T-helper 2 cell (primary cell): ENCODE measurements at places on chromosomes 5 and 9.
A peak's percentile ranks its signal among the peaks of the same experiment; 100 is the strongest.

DNA sequence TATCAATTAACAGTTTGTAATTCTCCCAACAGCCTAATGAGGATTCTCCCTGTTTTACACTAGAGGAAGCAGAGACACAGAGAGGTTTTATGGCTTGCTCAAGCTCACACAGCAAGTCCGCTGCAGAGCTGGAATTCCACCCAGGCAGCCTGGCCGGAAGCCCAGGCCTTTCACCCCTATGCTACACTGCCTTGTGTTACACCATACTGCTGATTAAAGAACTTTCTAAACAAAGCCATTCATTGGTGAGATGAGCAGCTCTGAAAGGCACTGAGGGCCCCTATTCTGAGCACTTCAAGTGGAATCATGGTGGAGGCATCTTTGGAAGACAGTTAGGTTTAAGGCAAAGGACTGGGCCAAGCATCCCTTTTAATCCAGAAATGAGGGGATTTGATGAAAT lies 14.7 kb upstream of the LARP1 start:
- no peak for DNase-seq

GRCh38 chr5:78649211-78649695 lies 681 bp upstream of the LHFPL2 start:
- DNase-seq: no peak

- DNase-seq: no peak
Observed at GRCh38 chr5:157941616-157942015, 82.7 kb upstream of the CLINT1 start.

GRCh38 chr5:81525690-81526089 lies 131.8 kb upstream of the ACOT12 start:
- DNase-seq: no peak

DNA sequence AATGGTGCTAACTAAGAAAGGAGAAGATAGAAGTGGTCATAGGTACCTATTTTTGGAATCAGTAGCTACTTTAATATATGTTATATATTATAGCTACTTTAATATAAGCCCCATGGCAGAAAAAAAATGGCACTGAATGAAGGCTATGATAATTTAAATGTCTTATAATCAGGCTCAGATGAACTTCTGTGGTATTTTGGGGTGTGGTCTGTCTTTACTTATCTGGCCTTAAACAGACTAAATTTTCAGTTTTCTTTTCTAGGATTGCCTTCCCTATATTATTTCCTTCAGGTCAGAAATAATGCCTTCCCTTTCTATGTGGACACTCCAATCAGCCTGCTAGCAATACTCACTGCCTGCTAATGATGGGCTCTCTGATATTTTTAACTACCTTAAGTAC lies 292.3 kb downstream of the SLF1 start:
- no peak for DNase-seq

DNA sequence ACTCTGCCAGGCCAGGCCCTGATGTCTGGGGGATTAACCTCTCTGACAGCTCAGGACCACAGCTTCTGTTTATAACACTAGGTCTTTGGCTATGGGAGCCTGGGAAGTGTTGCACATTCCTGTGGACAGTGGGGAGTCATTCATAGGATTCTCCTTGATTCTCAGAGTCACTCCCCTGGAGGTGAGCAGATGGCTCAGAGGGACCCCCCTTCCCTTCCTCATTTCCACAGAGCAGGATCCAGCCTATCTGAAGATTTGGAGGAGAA lies 60.2 kb downstream of the NRG2 start:
- DNase-seq: no peak

DNA sequence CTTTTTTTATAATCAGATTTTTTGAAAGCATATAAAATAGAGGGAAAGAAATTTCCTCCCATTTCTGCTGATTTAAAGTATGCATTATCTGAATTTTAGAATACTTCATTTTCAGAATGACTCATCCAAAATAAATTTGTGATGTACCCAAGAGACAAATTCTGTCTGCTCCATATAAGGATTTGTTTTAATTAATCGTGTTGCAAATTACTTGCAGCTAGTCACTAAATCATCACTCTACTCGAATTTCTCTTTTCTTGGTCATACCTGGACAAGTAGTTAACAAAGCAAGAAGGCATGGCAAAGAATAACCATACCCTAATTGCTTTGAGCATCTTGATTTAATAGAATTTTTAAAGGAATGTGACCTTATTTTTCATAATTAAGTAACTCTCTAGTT lies 284.1 kb upstream of the GRAMD2B start:
- DNase-seq: no peak

DNA sequence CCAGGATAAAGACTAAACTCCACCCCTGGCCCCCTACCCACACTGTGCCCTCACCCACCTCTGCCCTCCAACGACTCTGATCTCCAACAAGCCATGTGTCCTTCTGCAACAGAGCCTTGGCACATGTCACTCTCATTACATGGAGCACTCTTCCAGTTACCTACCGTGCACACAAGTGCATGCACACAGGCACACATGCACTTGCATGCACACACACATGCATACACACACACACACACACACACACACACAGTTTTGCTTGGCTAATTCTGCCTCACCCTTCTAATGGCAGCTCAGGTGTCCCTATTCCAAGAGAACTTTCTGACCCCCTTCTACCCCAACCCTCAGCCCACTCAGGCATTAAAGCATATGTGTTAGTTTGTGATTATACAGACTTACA lies 19.6 kb downstream of the GALNT10 start:
- no peak for DNase-seq

GRCh38 chr5:14675865-14676300 lies 11.4 kb downstream of the OTULIN start:
- peak; percentile 67 for DNase-seq

DNA sequence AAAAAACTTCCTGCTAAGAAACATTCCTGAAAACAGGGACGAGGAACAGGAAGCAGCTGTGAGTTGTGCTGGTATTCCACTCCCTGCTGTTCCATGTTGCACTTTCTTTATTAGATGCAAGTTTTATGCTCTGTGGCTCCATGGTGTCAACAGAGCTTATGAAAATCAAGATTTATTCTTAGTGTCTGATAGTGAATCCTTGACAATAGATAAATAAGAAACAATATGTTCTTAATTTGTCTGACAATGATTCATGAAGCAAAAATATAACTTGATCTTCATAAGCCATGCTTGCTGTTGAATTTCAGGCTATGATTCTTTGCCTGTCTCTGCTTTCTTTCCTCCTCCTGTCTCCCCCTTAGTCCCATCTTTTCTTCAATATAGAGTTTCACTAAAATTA lies 119.6 kb downstream of the DROSHA start:
- DNase-seq: no peak

DNA sequence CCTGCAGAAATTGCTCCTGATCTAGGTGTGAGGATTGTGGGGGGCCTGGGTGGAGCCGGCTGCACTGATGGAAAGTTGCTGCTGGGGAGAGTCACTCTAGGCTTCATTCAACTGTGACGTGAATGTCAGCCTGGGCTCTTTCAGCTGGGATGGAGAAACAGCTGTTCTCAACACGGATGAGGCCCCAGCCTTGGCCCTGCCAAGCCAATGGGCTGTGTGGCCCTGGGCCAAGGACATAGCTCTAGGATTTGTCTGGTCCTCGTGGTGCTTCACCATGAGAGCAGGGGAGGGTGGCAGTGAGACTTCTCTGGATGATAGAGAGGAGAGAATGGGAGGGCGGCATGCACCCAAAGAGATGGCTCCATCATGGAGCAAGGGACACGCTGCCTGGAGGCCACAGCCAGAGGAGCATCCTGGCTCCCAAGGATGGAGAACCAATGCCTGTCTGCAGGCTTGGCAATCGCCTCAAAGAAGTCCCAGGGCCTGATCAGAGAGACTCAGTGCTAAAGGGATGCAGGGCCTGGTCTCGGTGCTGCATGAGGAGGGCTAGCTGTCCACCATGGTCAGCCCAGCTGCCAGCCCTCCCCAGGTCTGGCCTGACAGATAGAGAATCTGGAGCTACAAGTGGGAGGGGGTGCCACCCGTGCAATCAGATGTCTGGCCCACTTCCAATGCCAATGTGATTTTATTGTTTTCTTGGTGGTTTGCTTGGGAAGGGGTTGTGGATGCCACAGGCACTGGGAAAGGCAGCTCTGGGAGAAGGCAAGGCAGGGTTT lies 141.0 kb downstream of the GADD45G start:
- DNase-seq: no peak

DNA sequence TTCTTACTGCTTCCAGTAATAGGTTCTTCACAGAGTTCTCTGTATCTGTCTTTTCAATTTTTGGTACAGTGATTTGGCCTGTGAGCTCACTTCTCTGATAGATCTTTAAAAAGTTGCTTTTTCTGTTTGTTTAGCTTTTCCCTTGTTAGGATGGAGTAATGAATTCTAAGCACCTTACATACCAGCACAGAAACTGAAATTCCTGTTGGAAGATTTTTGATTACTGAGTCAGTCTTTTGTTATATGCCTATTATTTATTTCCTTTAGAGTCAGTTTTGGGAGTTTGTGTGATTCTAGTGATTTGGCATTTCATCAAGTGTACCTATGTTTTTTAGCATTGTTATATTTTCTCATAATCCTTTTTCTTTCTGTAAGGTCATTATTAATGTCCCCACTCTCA lies 37.6 kb upstream of the IPPK start:
- DNase-seq: no peak

DNA sequence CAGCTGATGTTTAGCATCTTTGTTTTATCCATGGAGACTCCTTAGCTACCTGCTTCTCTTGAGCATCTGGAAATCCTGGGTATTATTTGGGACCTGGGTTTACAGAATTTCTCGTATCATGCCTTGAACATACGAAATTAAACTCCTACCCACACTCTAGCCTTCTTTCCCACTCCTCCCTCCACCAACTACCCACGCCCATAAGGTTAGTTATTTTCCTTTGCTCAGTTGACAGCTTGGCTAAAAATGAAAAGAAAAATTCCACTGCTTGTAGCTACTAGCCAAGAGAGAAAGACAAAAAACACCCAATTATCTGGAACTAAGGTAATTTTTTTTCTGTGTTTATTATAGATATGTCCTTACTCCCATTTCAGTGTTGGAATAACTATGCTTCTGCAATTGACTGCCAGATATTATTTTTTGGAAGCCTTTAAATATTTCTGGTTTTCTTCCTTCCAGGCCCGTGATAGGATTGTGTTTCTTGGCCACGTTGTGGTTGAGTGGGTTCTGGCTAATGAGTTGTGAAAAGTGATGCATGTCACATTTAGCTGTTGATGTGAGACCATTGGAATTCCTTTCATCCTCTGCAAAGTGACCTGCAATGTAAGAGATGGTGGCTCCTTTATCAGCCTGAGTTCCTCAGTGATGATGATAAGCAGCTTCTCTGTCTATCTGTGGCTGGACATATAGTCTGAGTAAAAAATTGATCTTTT lies 308.1 kb downstream of the LRRC70 start:
- no peak for DNase-seq

DNA sequence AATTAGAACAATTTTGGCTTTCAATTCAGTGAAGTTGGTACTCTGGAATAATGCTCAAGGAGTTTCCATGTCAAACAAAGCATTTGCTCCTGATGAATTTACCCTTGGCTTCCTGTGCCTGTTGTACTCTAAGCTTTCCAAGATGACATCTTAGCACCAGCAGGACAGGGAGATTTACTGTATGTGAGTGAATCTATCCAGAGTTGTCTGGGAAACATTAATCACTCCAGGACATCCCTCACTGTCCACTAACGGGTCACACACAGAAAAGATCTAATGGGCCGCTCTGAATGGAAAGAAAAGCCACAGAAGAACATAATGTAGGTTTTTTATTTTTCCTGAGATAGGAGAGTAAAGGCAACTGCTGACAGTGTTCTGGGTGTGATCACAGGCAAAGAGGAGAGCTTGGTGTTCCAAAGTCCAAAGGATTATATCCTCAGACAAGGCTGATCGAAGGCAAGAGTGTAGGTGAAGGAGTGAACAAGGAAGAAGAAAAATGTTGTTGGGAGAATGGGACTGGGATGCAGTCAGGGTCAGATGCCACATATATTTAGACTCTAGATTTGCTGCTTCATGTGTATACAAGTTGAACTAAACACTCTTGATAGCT lies 167.7 kb upstream of the RPS23 start:
- DNase-seq: no peak

GRCh38 chr9:33988219-33988890 lies 60.3 kb downstream of the UBAP2 start:
- peak; percentile 18 for DNase-seq

- no peak for DNase-seq
Observed at GRCh38 chr9:86230858-86231257, 28.6 kb downstream of the C9orf153 start.

- DNase-seq: no peak
Observed at GRCh38 chr5:62590387-62590786, 11.8 kb downstream of the LRRC70 start.

DNA sequence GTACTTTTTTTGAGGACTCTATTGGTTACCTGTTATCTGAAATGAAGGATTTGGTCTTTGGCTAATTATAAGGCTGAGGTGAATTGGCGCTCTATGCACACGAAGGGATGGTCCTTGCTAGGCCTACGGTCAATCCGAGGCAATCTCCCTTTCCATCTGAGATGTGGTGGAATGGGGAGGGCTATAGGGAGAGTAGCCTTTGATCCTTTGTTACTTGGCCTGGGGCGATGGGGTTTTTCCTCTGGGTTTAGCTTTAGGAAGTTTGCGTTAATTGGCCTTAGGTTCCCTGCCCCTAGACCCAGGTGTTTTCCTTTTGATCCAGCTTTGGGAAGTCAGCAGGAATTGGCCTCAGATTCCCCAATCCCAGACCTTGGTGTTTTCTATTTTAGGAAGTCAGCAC lies 102.1 kb upstream of the C9orf72 start:
- DNase-seq: no peak

DNA sequence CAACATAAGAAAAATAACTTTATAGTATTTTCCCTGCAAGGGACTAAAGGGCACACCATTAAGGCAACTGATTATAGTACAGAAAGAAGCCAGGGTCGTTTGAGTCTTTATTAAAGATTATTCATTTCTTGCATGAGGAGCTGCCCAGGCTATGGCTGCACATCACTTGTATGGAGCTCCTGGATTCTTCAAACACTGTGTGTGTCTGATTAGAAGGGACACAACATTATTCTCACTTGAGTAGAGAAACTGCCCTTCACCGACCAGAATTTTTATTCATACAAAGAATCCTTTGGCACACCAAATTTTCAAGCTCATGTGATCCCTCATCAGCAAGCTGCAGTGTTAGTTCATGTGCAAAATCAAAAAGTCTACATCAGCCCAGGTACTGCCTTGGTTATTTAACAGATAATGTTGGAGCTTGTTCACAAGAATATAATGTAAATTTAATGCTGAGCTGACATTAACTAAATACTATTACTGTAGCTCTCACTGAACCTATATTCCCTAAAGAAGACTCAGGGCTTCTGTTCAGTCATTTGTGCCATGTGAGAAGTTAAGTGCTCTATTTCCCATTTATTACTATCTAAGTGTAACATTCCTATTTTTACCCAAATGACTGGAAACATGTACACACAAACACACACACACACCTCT lies 9.9 kb downstream of the C5orf63 start:
- DNase-seq: no peak
